ENCODE measurements at places on chromosomes 4 and X.

- DNase-seq = no peak
Measured at GRCh38 chr4:26178854-26179253, 142.0 kb upstream of the RBPJ start.

GRCh38 chrX:112008724-112009123 is 73.9 kb downstream of the TRPC5 start:
- no peak for DNase-seq

DNA sequence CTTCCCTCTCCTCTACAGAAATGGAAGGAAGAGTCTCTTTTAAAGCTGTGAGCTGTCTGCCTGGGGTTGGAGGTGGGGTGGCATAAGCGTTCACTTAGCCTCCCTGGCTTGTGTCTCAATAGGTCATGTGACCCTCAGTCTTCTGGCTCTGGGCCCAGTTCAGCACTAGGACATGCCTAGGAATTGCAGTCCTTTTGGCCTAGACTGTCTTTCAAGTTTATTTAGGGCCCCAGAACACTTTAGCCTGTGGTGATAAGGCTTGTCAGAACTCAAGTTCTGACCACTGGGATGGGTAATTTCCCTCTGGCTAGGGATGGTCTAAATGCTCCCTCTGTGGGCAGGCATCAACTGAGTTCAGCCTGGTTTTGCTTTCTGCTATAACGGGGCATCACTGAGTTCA is 34.3 kb upstream of the ARMCX4 start:
- DNase-seq = no peak

DNA sequence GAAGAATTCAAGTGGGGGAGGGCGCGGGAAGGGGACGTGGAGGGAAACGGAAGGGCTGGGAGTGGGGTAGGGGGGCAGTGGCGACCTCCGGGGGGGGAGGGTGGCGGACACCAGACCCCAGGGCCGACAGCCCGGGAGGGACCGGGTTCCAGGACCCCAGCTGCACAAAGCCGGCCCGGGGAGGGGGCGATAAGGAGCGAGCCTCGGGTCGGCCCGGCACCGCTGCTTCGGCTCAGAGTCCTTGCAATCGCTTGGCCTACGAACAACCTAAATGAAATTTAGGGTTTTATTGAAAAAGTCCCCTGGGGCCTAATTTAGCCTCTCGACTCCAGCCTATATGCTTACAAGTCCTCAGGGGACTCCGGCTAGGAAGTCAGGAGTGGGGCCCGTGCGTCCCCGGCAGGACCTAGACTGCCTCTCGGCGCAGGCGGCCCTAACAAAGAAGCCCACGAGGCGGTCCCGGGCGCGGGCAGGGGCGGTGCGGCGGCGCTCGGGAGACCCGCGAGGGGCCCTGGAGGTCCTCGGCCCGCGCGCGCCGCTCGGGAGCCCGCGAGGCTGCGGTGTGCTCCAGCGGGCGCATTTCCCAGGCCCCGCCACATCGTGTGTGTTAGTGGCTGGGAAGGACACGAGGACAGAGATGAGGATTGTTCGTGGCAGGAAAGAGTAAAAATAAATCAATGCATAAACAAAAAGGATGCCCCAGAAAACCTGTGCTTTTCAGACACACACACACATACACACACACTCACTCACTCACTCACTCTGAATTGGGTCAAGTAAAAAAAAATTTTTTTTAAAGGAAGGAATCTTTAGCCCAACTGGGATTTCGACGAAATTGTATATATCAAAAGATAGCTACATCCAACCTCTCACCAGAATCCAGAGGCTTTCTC is 70.0 kb downstream of the MGST2 start:
- no peak for DNase-seq

GRCh38 chr4:128823025-128823661 is 13.6 kb downstream of the JADE1 start:
- no peak for DNase-seq

- DNase-seq = no peak
Measured at GRCh38 chr4:15493411-15493810, 23.7 kb downstream of the CC2D2A start.
